CD4-positive, alpha-beta T cell treated with Interferon gamma for 1 hour (primary cell): ENCODE measurements at places on chromosomes 6 and 20.

- no peak for DNase-seq
Observed at GRCh38 chr6:94130478-94130877, 711.1 kb upstream of the EPHA7 start.

GRCh38 chr20:47466704-47467459, 34.8 kb upstream of the NCOA3 start:
- DNase-seq, result no peak

GRCh38 chr6:30819297-30819917, 64.9 kb upstream of the DDR1 start:
- DNase-seq, result no peak

- DNase-seq, result no peak
Observed at GRCh38 chr20:52481443-52481842, 289.9 kb upstream of the ZFP64 start.

DNA sequence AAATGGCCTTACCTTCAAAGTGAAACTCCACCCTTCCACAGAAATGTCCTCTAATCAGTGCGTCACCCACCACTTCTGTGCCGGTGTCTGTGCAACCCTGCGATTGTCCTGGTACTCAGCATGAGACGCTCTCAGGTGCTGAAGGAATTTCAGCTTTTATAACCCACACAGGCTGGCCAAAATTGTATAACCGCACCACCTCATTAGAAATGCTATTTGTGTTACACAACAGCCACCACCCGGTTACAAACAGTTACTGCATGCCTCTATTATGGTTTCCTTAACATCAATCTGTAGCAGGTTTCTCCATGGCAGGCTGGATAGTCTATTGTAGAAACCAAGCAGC, 51.5 kb downstream of the SLC23A2 start:
- DNase-seq, result no peak

GRCh38 chr6:4931530-4932227, 72.2 kb downstream of the RPP40 start:
- no peak for DNase-seq

DNA sequence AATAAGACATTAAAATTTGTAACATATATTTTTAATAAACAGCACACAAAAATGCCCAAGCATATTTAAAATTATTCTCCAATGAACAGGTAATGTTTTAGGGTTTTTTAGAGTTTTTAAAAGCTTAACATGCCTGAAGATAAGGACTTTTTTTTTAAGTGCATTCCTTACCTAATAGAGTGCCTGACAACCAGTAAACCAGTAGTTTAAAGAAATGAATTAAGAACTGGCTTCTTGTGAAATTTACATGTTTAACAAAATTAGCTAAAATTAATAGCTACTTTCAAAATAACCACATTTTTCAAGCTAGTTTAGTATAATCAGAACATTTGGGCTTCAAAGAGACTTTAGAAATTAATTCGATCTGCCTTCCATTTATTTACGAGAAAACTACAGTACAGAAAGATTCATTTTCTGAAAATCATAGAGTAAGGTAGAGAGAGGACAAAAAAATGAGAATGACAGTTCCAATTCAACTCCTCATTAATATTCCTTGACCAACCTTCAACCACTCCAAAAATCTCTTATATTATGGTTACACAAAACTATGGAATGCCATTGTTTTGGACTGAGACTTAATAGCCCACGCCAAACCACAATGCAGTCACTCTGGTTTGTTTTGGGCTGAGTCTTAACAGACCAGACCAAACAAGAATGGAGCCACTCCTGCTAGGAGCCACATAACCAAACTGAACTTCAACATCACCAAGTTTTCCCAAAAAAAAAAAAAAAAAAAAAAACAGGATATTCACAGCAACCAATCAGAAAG, 5.7 kb upstream of the PLN start:
- DNase-seq, result no peak

DNA sequence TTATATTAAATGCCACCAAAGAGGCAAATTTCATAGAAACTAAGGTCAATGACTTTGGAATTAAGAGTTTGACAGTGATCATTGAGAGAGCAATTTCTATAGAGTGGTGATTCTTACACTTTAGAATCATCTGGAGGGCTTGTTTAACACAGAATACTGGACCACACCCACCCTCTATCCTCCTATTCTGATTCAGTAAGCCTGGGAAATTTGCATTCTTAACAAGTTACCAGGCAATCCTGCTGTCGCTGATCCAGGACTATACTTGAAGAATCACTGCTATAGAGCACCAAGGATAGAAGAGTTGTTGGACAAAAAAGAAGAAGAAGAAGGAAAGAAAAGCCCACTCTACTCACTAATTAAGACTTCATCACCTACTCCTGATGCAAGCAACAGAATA, 21.3 kb upstream of the TBX18 start:
- DNase-seq, result no peak

DNA sequence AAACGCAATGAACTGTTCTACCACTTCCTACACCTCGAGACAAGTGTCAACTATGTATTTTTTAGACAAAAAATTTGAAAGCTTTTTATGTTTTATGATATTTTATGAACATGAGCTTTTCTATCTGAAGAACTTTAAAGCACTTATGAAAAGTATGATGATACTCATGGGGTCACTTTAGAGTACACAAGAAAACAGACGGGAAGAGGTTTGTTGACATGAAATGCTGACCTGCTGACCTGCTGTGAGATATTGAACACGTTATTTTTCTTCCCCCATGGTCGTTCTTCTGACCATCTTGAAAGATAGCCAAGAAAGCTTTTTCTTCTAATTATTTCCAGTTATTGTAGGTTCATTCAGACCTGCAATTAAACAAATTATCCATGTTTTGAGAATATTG, 63.1 kb downstream of the PLEKHG1 start:
- DNase-seq, result no peak

DNA sequence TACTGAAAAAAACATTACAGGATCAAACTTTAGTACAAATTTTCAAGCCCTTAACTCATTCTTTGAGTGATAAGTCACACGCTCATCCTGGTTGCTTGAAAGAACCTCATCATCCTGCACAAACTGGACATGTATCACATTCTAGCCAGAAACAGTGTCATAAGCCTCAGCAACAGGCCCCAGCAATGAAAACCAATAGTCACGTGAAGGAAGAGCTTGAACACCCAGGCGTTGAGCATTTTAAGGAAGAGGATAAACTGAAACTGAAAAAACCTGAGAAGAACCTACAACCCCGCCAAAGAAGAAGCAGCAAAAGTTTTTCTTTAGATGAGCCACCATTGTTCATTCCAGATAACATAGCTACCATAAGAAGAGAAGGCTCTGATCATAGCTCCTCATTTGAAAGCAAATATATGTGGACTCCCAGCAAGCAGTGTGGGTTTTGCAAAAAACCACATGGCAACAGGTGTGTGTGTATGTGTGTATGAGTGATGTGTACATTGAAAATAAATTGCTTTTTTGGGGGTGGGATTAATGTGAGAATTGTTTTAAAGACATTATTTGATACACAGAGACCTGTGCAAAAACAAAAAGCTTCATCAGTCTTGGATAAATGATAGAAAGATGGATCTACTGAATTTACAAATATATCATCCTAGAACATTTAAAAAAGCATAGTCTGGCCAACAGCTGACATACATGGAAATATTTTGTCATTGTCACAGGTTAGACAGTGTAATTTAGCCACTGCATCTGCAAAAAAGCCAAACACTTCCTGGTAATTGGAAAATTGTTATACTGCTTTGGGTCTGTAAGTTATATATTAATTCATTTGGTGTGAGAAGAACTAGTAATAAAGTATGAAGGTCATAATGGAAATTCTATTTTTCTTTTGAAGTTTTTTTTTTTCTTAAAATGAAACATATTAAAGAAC, 50.1 kb downstream of the PHF3 start:
- no peak for DNase-seq

DNA sequence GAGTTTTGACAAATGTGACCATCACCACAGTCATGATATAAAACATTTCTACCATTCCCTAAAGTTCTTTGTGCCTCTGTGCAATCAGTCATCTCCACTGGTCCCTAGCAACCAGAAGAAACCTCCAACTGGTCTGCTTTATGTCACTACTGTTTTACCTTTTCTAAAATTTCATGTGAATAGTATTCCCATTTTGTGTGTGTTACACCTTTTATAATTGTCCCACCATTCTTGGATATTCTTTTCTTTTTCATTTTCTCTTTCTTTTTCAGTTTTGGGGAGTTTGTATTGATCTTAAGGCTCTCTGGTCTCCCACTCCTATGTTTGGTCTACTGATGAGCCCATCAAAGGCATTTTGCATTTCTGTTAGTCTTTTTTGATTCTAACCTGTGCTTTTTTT, 95.4 kb downstream of the NCOA3 start:
- no peak for DNase-seq

DNA sequence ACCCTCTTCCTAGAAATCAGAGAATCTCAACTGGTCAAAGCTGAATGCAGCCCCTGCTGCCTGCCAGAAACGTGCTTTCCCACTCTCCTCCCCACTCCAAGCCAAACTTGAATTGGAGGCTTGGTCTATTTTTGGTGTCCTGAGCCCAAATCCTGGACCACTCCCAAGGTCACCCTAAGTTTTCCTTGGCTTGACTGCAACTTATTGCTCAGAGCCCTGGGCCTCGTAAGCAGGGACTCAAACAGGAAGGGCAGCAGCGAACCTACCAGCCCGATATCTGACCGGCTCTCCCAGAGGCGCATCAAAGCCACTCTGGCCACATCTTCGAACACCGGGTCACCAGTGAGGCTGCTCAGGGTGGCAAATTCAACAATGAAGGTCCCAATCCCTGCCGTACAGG, 12.7 kb downstream of the EDEM2 start:
- DNase-seq, result no peak

- DNase-seq, result no peak
Observed at GRCh38 chr6:120096696-120097260, 747.2 kb upstream of the MAN1A1 start.

GRCh38 chr6:50846144-50846851, 27.6 kb downstream of the TFAP2B start:
- DNase-seq, result no peak

- DNase-seq, result no peak
Observed at GRCh38 chr6:139014945-139015344, 13.6 kb upstream of the ABRACL start.
